ENCODE measurements at places on chromosomes 16 and 17. TPM values are rescaled to one million over a fixed set of nuclear protein-coding genes. Genes with fewer than 3 reads are reported as not detected.

DNA sequence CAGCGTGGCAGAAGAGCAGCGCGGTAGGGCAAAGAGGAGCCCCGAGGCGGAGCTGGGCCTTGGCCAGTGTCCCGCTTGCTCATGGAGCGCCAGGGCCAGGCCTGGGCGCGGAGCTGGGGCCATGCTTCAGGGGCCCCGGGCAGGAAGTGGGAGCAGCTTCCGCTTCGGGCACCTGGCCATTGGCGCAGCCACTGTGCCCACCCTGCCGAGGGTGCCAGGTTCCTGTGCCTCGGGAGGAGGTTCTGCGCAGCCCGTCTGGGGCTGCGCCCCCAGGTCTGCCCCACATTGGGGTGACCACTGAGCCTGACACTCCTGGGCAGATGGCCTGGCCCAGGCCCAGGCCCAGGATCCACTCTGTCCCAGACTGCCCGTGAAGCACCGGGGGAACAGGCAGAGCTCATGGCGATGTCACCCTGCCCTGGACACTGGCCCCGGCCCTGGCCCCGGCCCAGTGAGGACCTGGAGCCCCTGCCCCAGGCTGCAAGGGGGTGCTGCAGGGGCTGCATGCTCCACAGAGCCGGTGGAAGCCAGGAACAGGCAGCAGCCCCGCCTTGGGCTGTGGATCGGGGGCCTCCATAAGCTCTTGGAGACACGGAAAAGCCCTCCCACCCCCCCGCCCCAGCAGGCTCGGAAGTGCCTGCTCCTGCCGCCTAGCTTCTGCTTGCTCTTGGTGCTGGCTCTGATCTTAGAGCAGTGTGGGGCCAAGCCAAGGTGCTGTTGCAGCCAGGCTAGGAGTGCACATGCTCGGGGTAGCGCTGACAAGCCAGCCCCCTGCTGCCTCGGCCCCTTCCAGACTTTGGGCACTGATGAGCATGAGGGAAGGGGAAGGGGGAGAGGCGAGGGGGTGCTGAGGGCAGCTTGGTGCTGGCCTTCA is 35.9 kb upstream of the FOXJ1 start:
- H3K27ac ChIP-seq: no peak overlapping the region
- H3K4me1 ChIP-seq: no peaks in the 10 kb centered on the region
- DNase-seq: no peak
- H3K4me3 ChIP-seq: no peak overlapping the region

DNA sequence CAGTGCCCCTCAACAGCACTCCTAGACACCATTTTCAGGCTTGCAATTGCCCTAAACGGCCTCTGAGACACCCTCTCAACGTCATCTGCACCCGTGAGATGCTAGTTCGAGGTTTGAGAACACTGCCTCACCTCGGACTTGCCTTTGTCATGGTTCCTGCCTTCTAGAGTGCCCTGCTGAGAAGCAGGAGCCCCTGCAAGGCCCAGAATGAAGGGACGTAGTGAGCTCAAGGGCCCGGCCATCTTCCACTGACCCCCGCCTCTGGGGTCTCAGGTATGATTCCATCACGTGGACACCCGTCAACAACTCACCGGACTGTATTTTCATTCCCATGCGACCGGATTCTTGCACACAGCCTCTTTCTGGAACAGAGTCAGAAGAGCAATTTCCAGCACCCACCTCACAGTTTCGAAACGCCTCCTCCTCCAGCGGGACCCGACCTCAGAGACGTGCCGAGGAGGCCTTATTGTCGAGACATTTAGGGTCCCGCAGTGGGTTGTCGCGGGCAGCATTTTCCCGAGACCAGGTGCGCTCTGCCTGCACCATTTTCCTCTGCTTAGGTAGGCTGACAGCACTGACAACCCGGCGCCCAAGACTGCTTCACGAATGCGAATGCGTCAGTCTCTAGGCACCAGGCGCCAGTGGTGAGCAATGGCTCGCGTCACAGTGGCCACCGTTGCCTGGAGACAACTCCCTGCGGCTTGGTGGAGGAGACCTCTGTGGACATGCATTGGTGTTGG is 999.9 kb downstream of the KCNJ18 start:
- no peaks in the 10 kb centered on the region for H3K27me3 ChIP-seq
- no peak overlapping the region for H3K27ac ChIP-seq
- no peaks in the 10 kb centered on the region for H3K36me3 ChIP-seq
- H3K4me3 ChIP-seq: no peak overlapping the region
- no peak for DNase-seq
- H3K4me1 ChIP-seq: no peaks in the 10 kb centered on the region

DNA sequence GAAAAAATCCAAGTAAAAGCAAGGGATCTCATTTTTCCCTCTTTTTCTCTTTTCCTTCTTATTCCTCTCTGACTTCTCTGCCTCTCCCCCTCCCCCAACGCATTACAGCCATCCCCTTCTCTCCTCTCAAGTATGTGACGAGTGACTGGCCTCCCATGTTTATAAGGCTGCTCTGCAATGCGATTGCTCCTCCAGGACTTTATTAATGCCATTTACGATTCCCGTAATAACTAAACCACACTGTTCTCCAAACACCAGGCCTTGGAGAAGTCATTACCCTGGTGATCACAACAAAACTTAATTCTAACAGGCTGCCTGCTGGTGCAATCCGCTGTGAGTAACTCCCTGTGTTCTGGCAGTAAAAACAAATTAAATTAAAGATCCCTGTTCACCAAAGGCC is 88.8 kb downstream of the HS3ST3B1 start:
- H3K4me1 ChIP-seq: no peaks in the 10 kb centered on the region
- H3K4me3 ChIP-seq: no peak overlapping the region

- peaks cover 63% of the 10 kb centered on the region for H3K36me3 ChIP-seq
- no peak overlapping the region for H3K27ac ChIP-seq
- DNase-seq: no peak
- no peaks in the 10 kb centered on the region for H3K27me3 ChIP-seq
- H3K4me1 ChIP-seq: peaks cover 10% of the 10 kb centered on the region
Observed at GRCh38 chr17:7464081-7464480, 15.3 kb downstream of the ZBTB4 start.

- peaks cover 17% of the 10 kb centered on the region for H3K4me1 ChIP-seq
- DNase-seq: no peak
- H3K27ac ChIP-seq: no peak overlapping the region
- H3K27me3 ChIP-seq: no peaks in the 10 kb centered on the region
- H3K4me3 ChIP-seq: no peak overlapping the region
Observed at GRCh38 chr16:1469693-1470201, 5.1 kb downstream of the CLCN7 start.

DNA sequence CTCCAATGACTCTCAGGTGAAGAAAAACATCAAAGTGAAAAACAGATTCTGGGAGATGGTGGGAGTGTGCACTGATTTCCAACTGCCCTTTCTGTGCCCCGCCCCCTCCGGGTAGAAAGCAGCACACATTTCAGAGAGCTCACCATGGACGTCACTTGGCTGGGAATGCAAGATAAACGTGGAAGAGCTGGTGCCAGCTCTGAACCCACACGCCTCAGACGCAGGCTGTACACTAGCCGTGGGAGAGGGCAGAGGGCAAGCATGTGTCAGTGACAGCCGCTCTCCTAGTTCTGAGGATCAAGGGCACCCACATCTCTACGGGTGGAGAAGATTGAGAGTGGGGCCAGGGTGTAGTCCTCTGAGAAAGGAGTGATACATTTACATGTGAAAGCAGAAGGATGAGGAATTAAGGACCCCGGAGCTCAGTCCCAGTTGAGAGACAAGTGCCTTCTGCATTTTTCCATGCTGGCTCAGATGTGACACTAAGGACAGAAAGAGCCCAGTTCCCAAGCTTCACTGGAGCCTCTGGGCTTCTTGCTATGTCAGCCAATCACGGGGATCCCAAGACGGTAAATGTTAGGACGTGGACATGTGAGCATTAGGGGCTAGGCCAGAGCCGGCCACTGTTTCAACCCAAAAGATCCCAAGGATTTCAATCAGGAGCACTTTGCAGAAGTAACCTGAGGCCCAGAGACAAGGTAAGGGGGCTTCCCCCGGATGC is 101.3 kb downstream of the ZFHX3 start:
- no peak overlapping the region for H3K27ac ChIP-seq
- H3K4me3 ChIP-seq: no peak overlapping the region
- H3K27me3 ChIP-seq: no peaks in the 10 kb centered on the region
- peaks cover 56% of the 10 kb centered on the region for H3K36me3 ChIP-seq

DNA sequence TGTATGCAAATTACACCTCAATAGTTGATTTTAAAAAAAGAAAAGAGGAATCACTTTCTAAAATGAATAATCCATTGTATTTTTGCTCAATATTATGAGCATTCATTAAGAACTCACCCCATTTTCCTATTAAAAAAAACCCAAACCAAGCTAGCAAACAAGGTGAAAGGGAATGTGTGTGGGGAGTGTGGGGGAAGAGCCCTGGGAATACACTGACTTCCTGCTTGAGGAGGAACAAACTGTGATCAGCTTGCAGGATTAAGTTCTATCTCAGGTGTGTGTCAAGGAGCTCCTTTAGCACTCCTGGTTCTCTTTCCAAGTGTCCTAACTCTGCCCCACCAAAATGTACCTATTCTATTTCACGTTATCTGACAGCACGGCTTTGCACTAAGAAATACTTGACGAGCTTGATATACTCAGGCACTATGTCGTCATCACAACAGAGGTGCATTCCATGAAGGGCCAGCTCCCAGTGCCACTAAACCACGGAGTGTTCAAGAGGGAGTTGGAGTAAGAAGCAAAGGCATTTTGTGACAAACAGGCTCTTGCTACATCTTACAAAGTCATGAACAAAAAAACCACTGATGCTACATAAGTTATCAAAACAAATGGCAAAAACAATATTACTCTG is 73.2 kb downstream of the MYH10 start:
- H3K27me3 ChIP-seq: no peaks in the 10 kb centered on the region
- DNase-seq: no peak
- no peak overlapping the region for H3K27ac ChIP-seq
- H3K4me1 ChIP-seq: peaks cover 29% of the 10 kb centered on the region
- H3K4me3 ChIP-seq: no peak overlapping the region

DNA sequence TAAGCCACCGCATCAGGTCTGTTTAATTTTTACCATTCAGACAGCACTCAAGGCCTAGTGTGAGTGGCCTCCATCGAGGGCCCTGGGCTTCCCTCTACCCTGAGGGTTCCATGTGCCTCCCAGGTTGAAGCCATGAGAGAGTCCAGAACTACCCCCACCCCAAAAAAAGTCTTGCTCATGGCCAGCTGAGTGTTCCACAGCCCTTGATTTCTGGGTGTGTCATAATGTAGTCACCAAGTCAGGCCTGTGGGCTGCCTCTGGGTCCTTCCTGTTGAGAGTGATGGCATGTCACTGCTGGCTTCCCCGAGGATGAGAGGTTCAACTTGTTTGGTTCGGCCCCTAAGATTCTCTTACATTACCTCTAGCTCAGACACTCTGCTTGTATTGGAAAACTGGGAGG is 100.6 kb downstream of the PITPNC1 start:
- H3K36me3 ChIP-seq: no peaks in the 10 kb centered on the region
- H3K27me3 ChIP-seq: no peaks in the 10 kb centered on the region
- H3K27ac ChIP-seq: peak overlapping the region; percentile 47
- no peak overlapping the region for H3K4me3 ChIP-seq
- peak; percentile 24 for DNase-seq

GRCh38 chr16:13300066-13300840 is 398.9 kb downstream of the SHISA9 start:
- no peak overlapping the region for H3K27ac ChIP-seq
- H3K4me3 ChIP-seq: no peak overlapping the region
- no peaks in the 10 kb centered on the region for H3K4me1 ChIP-seq
- DNase-seq: no peak

GRCh38 chr16:2204416-2205103 is 694 bp upstream of the MLST8 start:
- peaks cover 15% of the 10 kb centered on the region for H3K4me1 ChIP-seq
- H3K36me3 ChIP-seq: peaks cover 27% of the 10 kb centered on the region
- no peak for DNase-seq
- H3K27me3 ChIP-seq: no peaks in the 10 kb centered on the region
- peak overlapping the region; percentile 69 for H3K27ac ChIP-seq

DNA sequence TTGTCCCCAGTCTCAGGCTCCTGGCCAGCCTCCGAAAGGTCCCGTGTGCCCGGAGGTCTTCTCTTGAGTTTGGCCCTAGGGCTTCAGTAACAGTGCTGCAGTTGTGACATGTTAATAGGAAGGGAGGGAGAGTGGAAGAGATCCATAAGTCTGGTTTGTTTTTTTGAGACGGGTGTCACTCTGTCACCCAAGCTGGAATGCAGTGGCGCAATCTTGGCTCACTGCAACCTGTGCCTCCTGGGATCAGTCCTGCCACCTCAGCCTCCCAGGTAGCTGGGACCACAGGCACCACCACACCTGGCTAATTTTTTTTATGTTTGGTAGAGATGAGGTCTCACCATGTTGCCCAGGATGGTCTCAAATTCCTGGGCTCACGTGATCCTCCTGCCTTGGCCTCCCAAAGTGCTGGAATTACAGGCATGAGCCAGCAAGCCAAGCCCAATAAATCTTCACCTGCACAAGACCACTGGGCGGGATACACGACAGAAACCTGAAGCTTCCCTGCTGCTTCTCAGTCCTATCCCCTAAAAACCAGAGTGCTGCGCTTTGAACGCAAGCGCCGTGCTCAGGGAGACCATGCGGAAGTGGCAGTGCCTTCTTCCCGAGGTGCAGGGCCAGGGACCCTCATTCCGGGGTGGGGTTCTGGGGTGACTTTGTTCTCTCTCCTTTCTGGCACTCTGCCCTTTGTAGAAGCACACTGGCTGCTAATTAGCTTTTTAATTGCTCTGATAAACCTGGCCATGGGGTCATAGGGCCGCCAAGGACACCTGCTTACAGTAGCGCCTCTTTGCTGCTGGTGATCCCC is 10.9 kb downstream of the TRAF7 start:
- peaks cover 15% of the 10 kb centered on the region for H3K4me1 ChIP-seq
- H3K27me3 ChIP-seq: no peaks in the 10 kb centered on the region
- no peak overlapping the region for H3K4me3 ChIP-seq
- DNase-seq: no peak
- H3K36me3 ChIP-seq: peaks cover 35% of the 10 kb centered on the region
- H3K27ac ChIP-seq: no peak overlapping the region

GRCh38 chr16:70646260-70647241 is at the start of gene IL34:
Gene IL34 (plus strand): TSS chr16:70646559. CDS start chr16:70646948, 389 bp downstream.
- H3K27ac ChIP-seq: no peak within 1 kb of the TSS
- no peak within 1 kb of the TSS for H3K4me3 ChIP-seq
- DNase-seq: no peak
- no peaks in the 10 kb centered on the region for H3K36me3 ChIP-seq

GRCh38 chr17:47239967-47240651 is 13.5 kb upstream of the ITGB3 start:
- peaks cover 17% of the 10 kb centered on the region for H3K4me1 ChIP-seq
- no peak overlapping the region for H3K4me3 ChIP-seq
- peak; percentile 99 for DNase-seq

- H3K27me3 ChIP-seq: peaks cover 37% of the 10 kb centered on the region
- no peak overlapping the region for H3K27ac ChIP-seq
Observed at GRCh38 chr17:72145962-72146361, 25.1 kb downstream of the SOX9 start.

Gene SMTNL2
- not detected for total RNA-seq

Gene NTN3
- total RNA-seq: not detected

Gene UTS2R
- not detected for total RNA-seq

Gene SCN4A
- 0.05 TPM for total RNA-seq

Gene KRTAP1-5
- not detected for total RNA-seq

Gene C1QL1
- total RNA-seq: 0.96 TPM

Gene PSMC5
- total RNA-seq: 151 TPM

Gene PHOSPHO1
- total RNA-seq: not detected

Gene MPHOSPH6
- total RNA-seq: 46.8 TPM

Gene TBC1D3H
- total RNA-seq: not detected

Gene BEAN1
- 2.7 TPM for total RNA-seq

All from MCF 10A (cell line).